Ascending aorta (tissue), 2 donors: ENCODE measurements at places on chromosomes 13 and 19.

DNA sequence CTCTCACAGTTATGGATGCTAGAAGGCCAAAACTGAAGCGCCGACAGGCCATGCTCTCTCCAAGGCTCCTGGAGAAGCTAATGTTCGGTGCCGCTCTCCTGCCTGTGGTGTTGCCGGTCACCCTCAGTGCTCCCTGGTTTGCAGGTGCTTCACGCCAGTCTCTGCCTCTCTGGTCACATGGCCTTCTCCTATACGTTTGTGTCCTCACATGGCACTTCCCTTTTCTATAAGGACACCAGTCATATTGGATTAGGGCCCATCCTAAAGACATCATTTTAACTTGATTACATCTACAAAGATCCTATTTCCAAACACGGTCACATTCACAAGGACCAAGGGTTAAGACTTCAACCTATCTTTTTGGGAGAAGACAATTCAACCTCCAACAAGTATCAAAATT lies 671.3 kb upstream of the ARGLU1 start:
- no peak for DNase-seq

- DNase-seq = no peak
These were observed 35.6 kb upstream of the NANOS3 start for GRCh38 chr19:13841086-13841961.

GRCh38 chr13:41648314-41648935 lies 191.1 kb downstream of the RGCC start:
- DNase-seq = no peak

- no peak for DNase-seq
These were observed 108.5 kb upstream of the C1QTNF9B start for GRCh38 chr13:24005755-24006281.

DNA sequence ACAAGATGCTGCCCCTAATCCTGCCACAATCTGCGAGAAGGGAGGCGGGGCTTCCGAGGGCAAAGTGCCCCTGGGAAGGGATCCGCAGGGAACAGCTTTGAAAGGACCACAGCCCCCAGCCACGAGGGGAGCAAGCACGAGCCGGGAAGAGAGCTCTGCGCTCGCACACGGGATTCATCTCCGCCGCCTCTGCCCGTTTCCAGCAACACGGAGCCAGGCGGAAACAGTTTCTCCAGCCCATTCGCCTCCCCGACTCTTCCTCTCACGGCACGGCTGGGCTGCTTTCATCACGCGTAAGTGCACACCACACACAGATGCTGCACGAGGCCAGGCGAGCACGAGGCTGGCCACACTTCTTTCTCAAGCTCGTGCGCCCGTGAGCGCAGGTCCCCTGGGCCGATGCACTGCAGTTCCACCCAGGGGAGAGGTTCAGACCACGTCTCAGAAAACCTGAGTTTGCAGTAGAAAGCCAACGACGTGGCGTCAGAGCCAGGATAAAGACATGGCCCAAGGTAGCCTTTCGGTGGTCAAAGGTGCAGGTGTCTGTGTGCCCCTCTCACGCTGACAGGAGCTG lies 33.6 kb downstream of the NAXD start:
- no peak for DNase-seq

DNA sequence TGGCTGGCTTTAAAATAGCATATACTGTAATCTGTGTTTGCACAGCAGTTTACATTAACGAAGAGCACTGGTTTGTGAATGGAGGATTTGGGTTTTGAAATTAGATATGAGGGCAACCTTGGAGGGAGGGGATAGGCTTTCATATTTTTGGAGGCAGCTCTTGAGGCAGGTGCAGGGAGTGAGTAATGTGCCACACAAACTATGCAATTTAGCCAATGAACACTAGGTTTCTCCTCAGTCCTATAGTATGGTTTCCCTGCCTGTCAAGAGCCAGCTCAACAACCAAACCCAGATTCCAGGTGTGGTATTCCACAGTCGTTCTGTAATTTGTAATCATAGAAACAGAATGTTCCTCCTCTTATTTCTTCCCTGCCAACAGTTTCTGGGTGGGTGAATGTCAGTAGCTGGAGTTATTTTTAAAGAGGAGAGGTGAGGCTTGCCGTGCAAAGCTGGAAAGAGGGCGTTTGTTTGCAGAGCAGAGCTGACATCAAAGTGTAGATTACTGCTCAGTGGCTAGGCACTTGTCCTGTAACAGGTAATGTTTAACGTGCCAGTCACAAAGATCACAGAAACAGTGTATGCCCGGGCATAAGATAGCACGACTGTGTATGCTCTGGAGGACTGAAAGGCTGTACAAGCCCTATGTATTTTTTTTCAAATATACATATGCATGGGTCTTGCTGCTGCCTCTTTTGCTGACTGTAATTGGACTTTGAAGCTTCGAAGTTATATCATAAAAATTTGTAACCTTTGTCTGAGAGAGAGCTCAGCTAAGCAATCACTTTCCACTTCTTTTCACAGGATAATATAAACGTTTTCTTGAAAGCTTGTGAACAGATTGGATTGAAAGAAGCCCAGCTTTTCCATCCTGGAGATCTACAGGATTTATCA lies 124.2 kb downstream of the LMO7 start:
- no peak for DNase-seq

- DNase-seq = no peak
These were observed 444 bp downstream of the PROSER1 start for GRCh38 chr13:39037410-39037879.

DNA sequence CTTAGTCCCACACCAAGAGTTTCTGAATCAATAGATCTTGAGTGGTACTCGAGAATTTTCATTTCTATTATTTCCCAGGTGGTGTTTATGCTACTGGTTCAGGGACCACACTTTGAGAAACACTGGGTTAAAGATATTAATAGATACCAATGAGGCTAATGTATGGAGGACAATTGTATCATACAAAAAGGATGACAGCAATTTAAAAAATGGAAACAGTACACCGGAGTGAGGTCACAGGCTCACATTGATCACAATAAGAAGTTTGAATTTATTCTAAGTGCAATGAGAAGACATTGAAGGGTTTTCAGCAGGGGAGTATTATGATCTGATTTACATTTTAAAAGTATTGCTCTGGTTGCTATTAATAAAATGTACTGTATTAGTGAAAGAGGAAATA lies 488.3 kb downstream of the PCDH17 start:
- no peak for DNase-seq

GRCh38 chr13:94268661-94269060 lies 210.8 kb downstream of the DCT start:
- DNase-seq = no peak
